ENCODE measurements at places on chromosomes 1 and 21.

DNA sequence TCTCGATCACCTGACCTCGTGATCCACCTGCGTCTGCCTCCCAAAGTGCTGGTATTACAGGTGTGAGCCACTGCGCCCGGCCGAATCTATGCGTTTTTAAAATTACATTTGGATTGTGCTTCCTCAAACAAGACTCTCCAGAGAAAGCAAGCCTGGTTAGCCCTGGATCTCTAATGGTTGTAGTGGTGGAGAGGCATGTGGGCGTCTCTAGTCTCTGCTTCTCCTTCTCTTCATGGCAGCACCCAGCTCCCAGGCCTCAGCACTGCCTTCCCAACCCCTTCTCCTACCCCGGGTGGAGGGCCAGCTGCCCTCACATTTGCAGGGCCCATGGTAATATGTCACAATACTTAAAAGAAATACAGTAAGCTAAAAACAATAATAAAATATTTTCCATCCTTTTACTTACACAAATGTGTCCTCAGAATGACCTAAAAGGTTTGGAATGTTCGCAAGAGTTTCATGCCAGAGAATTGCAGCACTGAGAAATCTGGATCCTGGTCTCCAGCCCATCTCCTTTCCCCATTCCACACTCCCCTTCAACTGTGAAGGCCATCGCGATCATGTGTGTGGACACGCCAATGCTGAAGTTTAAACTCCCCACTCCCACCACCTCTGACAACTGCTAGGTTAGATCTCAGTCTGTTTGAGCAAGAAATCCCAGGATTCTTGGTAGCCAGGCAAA is 7.0 kb downstream of the OR14I1 start:
- no peak for DNase-seq

GRCh38 chr1:185645162-185645640 is 89.0 kb upstream of the HMCN1 start:
- no peak for DNase-seq

DNA sequence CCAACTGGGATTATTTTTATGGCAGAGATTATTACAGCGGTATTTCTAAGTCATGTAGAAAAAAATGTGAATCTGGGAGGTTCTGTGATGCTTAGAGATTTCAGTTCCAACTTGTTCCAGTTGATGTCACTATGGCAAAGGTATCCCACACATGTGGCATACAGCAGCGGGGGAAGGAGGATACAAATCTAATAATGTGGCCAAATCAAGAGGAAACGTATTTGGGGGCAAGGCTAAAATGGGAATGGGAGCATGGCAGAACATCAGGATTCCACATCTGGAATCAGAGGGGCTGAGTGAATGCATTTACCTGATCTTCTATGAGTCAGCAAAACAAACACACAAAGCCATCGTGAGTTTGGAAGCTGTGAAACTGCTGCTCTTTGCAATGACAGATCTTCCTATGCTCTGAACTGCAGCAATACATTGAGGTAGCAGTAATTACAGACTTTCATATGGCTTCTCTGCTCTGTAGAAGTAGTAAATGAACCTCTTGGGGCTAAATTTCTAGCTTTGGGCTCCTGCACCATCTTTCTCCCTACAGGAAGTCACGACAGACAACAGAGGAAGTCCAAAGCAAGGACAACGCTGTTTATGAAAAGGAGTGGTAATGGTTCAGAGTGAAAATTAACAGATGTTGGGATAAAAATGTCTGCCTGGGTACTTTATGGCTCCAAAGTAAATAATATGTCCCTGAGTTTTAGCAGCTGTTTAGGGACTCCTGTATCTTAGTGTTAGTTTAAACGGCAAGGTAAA is 55.5 kb downstream of the GABPA start:
- DNase-seq, result peak; percentile 52

- DNase-seq, result no peak
Measured at GRCh38 chr1:153397051-153397923, 6.4 kb upstream of the S100A8 start.

- no peak for DNase-seq
Measured at GRCh38 chr1:152953761-152954160, 6.8 kb downstream of the SPRR5 start.

DNA sequence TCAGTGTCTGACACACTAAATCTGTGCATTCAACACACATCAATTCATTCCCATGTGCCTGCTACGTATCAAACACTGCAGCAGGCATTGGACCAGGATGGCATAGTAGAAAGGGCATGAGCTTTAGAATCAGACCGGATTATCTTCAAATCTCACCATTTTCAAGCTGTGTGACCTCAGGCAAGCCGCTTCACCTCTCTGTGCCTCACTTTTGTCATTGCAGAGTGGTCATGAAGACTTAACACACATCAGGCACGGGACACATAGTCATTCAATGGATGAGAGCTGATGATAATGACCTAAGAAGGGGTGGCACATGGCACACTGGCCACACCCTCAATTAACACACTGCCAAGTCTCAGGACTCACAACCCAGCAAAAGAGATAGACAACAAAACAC is 46.8 kb downstream of the KLHDC7A start:
- DNase-seq, result no peak

- DNase-seq, result no peak
Measured at GRCh38 chr1:34163792-34164731, 968 bp downstream of the CSMD2 start.

- no peak for DNase-seq
Measured at GRCh38 chr1:21344750-21345443, 54.6 kb upstream of the ECE1 start.

GRCh38 chr21:37696936-37697335 is 219.3 kb downstream of the KCNJ6 start:
- DNase-seq, result no peak

GRCh38 chr21:29939104-29939923 is 482 bp downstream of the GRIK1 start:
- no peak for DNase-seq

GRCh38 chr1:202317941-202318925 is 23.5 kb downstream of the UBE2T start:
- no peak for DNase-seq

DNA sequence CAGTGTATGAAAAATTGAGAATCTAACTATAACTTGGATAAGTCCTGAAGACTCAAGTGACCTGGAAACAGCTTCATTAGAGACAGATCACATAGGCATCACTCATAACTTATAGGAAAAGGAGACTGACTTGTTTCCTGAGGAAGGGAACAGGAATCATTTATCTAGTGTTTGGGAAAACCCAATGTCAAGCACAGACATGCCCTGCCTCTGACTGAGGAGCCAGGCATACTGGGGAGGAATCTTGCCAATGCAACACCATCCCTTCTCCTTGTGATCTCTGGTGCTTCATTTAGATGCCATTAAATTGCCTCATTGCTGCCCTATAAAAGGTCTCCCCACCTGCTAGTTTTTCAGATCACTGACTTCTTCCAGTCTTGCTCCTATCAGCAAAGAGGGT is 10.3 kb downstream of the LCE4A start:
- DNase-seq, result no peak

- no peak for DNase-seq
Measured at GRCh38 chr1:153168686-153169085, 18.0 kb upstream of the SPRR2G start.

- DNase-seq, result no peak
Measured at GRCh38 chr1:91428182-91428798, 23.7 kb upstream of the HFM1 start.

DNA sequence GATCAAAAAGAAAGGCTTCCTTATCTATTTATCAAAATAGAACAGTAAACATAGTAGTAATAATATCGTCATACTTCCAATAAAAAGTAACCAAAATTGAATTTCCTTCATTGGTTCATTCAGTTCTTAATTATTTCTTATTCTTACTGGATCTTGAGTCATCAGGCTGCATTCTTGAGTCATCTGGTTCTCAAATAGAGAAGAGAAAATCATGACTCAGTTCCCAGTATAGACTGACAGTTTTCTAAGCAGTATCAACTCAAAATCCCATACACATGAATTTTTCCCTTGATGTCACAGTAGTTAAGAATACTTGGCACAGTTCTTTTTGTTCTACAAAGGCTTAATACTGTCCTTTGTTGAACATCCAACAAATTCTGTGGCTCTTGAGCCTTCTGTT is 626.9 kb upstream of the ADGRL4 start:
- peak; percentile 83 for DNase-seq

GRCh38 chr1:183195142-183195574 is 9.1 kb downstream of the LAMC2 start:
- DNase-seq, result peak; percentile 49

- DNase-seq, result no peak
Measured at GRCh38 chr1:231550448-231550781, 21.9 kb downstream of the TSNAX start.

DNA sequence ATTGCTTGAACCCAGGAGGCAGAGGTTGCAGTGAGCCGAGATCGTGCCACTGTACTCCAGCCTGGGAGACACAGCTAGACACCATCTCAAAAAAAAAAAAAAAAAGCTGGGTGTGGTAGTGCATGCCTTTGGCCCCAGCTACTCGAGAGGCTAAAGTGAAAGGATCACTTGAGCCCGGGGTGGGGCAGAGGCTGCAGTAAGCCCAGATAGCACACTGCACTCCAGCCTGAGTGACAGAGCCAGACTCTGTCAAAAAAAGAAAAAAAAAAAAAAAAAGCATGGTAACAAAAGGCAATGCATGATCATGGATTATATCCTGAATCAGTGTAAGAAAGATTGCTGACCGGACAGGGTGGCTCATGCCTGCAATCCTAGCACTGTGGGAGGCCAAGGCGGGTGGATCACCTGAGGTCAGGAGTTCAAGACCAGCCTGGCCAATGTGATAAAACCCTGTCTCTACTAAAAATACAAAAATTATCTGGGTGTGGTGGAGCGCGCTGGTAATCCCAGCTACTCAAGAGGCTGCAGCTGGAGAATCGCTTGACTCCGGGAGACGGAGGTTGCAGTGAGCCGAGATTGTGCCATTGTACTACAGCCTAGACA is 76.3 kb downstream of the RUSC1 start:
- DNase-seq, result no peak

DNA sequence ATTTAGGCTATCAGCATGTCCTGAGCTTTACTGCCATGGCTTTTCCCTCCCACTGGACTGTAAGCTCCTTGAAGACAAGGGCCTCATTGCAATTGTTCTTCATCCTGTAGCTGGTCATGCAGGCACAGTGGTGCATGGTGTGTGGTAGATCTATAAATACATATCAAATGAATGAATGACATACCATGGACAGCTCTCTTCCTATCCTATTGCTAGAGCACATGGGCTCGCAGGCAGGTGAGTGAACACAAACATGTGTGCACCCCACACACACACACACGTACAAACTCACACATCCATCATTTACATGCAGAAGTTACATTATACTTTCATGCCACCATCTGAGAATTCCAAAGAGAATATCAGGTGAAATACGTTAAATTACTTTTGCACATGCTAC is 172.9 kb upstream of the RUNX1 start:
- no peak for DNase-seq

DNA sequence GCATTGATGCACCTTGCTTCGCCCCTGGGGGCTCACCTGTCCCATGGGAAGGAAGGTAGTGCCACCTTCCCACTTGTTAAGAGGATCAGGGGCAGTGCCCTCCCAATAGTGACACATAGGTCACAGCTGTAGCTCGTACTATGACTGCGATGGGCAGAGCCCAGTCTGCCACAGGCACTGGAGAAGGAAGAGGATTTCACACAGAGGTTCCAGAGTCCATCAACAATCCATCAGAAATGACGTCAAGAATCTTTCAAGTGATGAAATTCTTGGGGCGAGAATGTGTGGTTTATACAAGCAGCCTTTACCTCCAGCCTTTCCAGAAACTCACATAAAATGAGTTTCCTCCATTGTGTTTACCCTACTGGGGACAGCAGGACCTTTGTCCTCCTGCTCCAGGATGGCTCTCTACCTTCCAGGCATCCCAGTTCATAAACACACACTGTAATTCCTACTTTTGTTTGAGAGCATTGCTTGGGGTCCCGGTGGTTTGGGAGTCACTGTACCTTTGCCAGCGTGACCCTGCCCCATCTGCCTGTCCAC is 260.6 kb upstream of the VAMP3 start:
- no peak for DNase-seq
